CD4-positive, alpha-beta memory T cell (primary cell): ENCODE measurements at places on chromosomes 1 and 21. TPM values are rescaled to one million over a fixed set of nuclear protein-coding genes. Genes with fewer than 3 reads are reported as not detected.
A peak's percentile ranks its signal among the peaks of the same experiment; 100 is the strongest.

The FCRL1 gene
- 0.23 TPM for polyA plus RNA-seq

The AQP10 gene
- not detected for polyA plus RNA-seq

The CNKSR1 gene
- polyA plus RNA-seq, result 1.1 TPM

The C1orf87 gene
- not detected for polyA plus RNA-seq

The NR1I3 gene
- 0.13 TPM for polyA plus RNA-seq

The CNR2 gene
- 0.36 TPM for polyA plus RNA-seq

The PHC2 gene
- 26.3 TPM for polyA plus RNA-seq

The TRAF3IP3 gene
- polyA plus RNA-seq, result 435 TPM

The BNIPL gene
- polyA plus RNA-seq, result not detected

The OR6K3 gene
- polyA plus RNA-seq, result not detected

DNA sequence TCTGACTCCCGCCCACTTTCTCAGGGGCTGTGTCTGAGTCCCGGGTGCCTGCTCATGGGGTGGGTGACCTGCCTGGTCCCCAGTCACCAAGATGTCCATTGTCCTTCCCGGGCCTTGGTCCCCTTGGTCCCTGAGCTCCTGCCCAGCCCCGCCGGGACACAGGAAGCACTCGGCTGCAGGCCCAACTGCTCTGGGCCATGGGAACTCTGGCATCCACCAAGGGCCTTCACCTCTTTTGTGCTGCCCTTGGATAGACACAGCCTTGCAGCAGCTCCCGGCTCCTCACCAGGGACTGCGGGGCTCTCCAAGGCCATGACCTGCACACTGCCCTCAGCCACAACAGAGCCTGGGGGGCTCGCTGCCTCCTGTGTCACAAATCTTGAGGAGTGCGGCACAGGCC, 22.1 kb upstream of the MX1 start:
- no peak for DNase-seq

DNA sequence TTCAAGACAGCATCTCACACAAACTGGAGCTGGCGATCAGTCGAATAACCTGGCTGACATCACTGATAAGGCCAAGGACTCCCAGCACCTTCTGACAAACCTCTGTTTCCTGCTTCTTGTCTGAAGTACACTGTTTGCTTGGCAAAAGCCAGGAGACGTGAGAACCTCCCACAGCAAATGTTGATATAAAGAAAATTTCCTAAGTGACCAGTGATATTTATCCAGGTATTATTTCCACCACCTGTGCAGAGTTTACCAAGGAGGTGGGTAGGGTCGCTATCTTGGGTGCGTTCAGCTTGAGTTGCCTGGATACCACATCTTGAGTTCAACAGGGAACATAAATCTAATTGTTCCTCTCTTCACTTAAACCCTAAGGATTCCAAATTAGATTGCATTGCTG, 72.9 kb downstream of the SETD4 start:
- DNase-seq, result no peak

GRCh38 chr1:207983044-207983635, 72.2 kb upstream of the CD34 start:
- DNase-seq, result no peak

DNA sequence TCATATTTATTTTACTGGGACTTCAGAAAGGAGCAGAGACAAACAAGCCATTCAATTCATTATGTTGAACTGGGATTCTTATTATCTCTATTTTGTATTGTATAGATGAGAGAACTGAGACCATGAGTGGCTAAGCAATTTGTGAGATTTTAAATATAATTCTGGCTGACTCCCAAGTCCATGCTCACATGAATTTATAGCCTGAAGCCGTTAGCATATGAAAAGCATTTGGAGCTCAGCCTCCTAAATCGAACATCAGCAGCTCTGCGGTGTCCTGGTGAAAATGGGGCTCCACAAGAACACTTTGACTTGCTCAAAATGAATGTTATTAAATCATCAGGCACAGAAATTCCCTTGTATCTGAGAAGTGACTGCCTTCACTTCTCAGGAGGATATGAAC, 96.8 kb upstream of the DPT start:
- no peak for DNase-seq

- no peak for DNase-seq
Observed at GRCh38 chr1:203512848-203513584, 19.1 kb downstream of the OPTC start.

GRCh38 chr1:165288350-165289120, 68.0 kb downstream of the LMX1A start:
- no peak for DNase-seq

DNA sequence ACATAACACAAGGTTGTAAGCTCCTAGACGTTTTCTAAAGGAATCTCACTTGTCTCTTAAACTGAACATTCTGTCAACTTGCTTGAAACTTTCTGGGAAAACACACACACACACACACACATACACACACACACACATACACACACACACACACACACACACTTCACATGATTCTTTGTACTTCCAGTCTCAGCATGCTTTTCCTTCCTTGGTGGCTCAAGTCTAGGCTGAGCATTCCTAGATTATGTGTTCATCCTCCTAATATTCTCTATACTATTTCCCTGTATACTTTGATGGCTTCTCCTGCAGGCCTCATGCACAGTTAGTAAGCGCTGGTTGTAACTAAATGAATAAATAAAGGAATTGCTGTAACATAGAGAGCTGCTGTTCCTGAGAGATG, 372.1 kb downstream of the PTPRC start:
- DNase-seq, result no peak

- no peak for DNase-seq
Observed at GRCh38 chr1:164054331-164054730, 504.7 kb upstream of the PBX1 start.

- peak; percentile 45 for DNase-seq
Observed at GRCh38 chr1:169928438-169929209, 34.9 kb upstream of the SCYL3 start.

DNA sequence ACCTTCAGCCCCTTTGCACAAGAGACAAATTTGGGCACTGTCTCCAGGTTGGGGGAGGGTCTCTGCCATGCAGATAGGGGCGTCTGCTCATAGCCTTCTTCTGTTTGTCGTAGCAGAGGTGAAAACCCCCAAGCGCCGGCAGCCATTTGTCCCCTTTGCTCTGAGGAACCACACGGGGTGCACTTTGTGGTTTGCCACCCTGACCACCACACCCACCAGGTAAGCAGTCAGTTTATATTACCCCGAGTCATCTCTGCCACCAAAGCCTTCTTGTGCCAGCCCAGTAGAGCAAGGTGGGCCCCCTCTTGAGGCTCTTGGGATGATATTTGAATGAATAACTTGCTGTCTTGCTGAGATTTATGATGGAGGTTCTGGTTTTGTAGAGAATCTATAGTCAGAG, 111.8 kb downstream of the VPS13D start:
- DNase-seq, result no peak

- peak; percentile 2 for DNase-seq
Observed at GRCh38 chr1:56709269-56709880, 64.3 kb downstream of the PRKAA2 start.

DNA sequence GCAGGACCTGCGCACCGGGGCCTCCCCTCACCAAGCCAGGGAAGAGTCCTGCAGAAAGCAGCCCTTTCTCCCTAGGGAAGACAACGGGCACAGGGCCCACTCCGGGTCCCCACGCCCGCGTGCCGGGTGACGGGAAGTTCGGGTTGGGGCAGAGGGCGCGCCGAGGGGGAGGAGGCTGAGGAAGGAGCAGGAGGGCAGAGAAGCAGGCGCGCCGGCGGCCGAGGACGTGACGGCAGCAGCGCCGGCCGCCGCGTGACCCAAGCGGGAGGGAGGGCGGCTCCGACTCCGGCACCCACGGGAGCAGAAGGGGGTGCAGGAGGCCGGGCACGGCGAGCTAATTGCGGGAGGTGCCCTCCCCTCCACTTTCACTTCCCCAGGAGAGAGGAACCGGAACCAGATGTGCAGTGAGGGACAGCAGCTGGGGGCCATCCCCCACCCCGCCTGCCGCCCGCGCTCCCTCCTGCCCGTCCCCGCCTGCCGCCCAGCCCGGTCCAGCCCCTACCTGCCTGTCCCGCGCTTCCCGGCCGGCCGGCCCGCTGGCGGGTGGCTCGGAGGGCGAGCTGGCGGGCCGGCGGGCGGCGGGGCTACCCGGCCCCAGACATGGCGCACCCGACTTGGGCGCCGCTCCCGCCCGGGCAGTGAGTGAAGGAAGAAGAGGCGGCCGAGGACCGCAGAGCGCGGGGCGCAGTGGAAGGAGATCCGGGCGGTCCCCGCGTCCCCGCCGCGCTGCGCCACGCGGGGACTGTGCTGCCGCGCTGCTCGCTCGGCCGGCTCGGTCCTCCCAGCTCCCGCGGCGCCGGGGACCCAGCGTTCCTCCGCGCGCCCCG, 510 bp downstream of the DENND4B start:
- DNase-seq, result peak; percentile 77

- no peak for DNase-seq
Observed at GRCh38 chr1:9213956-9214355, 20.6 kb upstream of the H6PD start.

DNA sequence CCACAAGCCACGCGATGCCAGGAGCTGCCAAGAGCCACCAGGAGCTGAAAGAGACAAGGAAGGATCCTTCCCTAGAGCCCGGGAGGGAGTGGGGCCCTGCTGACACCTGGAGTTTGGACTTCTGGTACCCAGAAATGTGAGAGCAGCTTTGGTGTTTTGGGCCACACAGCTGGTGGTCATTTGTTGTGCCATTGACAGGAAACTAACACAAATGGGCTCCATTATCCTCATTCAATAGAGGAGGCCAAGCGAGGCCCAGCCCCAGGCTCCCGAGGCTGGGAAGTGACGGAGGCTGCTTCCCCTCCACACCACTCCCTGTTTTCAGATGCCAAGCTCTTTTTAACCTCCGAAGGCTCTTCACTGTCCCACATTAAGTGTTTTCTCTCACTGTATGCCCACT, 25.5 kb downstream of the DHRS3 start:
- DNase-seq, result no peak

- DNase-seq, result no peak
Observed at GRCh38 chr1:209613400-209614150, 30.1 kb downstream of the CAMK1G start.
